ENCODE measurements at places on chromosomes 2 and 18.

DNA sequence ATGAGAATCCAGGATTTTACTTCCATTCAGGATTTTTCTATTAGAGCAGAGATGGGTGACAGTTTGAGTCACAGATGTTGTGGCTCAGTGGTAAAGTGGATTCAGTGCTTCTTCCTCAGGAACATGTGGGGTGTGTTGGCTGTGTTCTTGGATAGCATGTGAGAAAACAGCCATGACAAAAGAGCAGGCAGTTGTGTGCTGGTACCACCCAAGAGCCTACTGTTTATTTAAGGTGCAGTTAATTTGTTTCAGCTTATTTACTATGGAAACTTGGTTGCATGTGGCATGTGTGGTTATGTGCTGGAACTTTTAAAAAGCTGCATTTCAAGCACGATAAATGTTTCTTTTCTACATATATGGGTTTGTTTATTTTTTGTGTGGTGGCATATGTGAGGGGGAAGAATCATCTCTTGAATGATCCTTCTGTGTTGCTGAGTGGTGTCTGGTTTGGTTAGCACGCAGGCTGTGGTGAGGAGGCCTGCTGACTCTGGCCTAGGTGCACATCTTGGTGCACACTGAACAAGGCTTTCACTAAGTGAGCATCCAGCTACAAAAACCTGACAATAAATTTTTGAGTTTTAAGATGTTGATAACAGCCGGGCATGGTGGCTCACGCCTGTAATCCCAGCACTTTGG, 67.3 kb downstream of the SPTBN1 start:
- DNase-seq: no peak

DNA sequence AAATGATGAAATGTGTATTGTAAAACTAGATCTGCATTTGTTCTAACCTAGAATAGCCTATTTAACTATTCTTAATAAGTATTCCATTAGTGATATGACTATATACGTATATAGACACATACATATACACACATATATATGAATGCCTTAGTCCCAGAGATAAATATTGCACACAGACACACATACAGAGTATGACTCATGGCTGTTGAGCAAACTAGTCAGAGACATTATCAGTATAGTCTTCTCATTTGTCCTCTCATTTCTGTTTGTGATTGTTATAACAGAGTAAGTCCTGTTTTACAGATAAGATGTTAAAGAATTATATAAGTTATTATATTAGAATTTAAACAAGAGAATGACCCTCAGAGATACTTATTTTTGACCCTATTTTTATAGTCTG, 202.5 kb downstream of the CCDC102B start:
- DNase-seq: no peak

- no peak for DNase-seq
Measured at GRCh38 chr2:40395169-40396073, 56.5 kb downstream of the SLC8A1 start.

DNA sequence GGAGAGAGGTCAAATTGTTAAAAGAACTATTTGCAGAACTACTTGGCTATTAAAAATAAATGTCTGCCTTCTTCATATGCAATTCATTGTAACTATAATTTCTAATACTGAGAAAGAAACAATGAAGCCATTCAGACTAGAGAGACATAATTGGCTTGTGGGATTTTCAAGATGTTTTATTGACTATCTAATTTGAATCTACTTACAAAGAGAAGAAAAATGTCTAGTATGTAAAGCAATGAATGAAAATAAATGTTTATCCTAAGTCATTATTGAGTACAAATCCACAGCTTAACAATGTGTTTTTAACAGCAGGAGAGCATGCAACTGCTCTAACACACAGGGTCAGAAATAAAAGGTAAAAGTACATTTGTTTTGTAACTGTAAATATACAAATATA, 19.2 kb downstream of the RMP24 start:
- no peak for DNase-seq

DNA sequence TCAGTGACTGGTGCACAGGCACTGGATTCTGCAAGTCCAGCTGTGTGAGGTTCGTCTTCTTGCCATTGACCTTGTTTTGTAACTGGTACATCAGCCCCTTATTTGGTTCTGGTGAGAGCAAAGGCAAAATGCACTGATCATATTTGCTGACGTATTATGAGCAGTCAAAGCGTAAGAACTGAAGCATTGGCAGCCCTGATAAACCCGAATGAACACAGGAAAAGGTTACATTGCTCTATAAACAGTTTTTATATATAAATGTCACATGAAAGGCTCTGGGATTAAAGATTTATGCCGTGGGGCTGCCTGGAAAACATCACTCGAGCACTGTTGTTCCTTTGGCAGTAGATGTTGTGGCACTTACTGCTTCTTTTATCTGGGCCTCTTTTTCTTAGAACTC, 167.9 kb downstream of the IRS1 start:
- no peak for DNase-seq

GRCh38 chr2:73642338-73643018, at the start of gene NAT8:
Gene NAT8 (minus strand): TSS chr2:73642422. CDS start chr2:73641628, 794 bp downstream.
- no peak for DNase-seq

DNA sequence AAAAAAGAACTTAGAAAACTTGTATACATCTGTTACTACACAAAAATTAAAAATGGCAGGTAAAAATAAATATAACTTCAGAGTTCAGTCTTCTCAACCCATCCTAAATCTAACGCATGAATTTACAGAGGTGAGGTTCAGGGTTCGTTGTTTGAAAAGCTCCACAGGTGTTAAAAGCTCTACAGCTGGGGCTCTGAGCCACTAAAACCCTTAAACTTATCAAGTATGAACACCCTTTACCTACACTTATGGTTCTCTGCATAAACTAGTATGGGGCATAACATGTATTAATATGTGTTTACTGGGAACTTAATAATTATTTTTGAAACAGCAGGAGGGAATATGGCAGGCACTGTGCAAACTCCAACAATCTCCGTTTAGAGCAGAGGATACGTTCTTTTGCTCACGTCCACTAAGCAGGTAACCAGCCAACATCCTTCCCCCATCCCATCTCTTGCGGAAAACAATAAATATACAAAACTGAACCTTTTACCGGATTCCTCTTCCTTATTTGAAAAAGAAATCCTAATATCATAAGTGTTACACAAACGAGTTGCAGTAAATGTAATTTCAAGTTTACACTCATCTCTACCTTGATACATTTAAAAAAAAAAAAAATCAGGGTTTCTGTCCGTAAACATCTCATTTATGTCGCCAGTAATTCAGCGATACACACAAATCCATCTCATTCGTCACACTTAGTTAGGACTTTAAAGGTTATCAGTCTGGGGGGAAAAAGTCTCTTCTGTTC, 1.3 kb downstream of the PIAS2 start:
- no peak for DNase-seq

- no peak for DNase-seq
Measured at GRCh38 chr2:240752209-240752608, 60.5 kb downstream of the AQP12A start.

DNA sequence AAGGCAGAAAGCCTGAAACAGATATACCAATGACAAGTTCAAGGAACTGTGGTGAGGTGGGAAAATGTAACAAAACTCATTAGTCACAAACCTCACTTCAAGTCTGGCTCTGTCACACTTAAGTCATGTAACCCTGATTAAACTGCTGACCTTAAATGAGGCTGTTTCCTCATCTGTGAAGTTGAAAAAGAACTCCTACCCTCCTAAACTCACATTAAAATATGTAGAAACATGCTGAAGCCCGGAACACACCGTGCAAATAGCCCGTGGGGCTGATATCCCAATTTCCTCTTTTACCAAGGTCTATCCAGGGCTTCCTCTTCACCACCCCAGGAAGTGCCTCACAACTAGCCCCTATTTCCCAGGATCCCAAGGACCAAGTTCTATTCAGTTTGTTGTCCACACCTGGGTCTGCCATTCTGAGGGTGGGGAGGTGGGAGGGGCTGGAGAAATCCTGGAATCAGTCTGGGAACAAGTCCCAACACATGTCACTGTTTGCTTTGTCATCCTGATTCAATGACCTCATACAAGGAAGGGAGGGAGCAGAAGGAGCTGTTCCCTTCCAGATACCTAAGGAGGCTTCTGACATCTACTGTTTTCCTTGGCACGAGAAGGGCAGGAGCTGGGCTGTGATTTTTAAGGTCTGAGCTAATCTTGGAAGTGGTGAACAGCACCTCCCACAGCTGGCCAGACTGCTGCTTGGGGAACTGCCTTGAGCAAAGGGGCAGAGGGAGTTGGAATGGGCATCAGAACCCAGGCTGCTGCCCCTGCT, 42.3 kb downstream of the SLC4A1AP start:
- DNase-seq: no peak

DNA sequence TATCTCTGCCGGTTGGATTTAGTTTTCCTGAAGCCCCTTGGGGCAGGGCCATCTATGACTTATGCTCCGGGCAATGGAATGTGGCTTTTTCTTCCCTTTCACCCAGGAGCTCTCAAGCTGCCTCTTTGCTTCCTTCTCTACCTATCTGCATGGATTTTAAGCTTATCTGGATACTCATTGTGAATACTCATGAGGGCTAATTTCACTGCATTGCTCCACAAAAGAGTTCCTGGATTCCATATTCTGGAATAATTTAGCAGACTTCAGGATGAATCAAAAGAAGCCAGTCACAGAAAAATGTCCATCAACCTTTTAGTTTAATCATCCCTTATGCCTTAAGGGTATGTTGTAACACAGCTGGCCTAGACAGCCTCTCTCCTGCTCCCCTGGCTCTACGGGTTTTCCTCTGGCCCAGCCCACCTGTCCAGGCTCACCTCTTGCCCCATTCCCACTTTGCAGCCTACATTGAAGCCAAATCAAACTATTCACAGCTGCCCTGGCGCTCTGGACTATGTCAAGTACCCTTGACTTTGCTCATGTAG, 122.8 kb upstream of the RMDN2 start:
- DNase-seq: no peak

- peak; percentile 2 for DNase-seq
Measured at GRCh38 chr2:61853086-61853846, 594 bp downstream of the FAM161A start.

- DNase-seq: no peak
Measured at GRCh38 chr2:166384774-166385173, 9.0 kb upstream of the SCN9A start.

- DNase-seq: no peak
Measured at GRCh38 chr2:24015562-24016375, 5.9 kb downstream of the MFSD2B start.

GRCh38 chr18:25446972-25447371, 95.0 kb upstream of the ZNF521 start:
- DNase-seq: no peak

DNA sequence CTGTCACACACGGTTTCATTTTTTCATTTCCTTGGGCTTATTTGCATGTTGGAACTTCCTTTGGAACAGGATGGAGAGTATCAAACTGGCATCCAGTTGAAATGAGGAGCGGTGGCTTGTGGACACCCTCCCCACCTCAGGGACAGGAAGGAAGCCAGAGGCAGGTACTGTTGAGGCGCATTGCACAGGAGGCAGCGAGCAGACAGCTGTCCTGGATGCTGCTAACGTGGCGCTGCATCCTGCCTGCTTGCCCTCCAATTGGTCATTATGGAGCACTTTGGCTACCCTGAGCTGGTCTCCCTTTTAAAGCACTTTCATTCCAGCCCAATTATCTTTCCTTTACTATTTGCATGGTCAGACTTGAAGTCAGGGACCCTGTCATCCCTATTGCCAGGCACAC, 80.7 kb upstream of the ITGA4 start:
- no peak for DNase-seq

DNA sequence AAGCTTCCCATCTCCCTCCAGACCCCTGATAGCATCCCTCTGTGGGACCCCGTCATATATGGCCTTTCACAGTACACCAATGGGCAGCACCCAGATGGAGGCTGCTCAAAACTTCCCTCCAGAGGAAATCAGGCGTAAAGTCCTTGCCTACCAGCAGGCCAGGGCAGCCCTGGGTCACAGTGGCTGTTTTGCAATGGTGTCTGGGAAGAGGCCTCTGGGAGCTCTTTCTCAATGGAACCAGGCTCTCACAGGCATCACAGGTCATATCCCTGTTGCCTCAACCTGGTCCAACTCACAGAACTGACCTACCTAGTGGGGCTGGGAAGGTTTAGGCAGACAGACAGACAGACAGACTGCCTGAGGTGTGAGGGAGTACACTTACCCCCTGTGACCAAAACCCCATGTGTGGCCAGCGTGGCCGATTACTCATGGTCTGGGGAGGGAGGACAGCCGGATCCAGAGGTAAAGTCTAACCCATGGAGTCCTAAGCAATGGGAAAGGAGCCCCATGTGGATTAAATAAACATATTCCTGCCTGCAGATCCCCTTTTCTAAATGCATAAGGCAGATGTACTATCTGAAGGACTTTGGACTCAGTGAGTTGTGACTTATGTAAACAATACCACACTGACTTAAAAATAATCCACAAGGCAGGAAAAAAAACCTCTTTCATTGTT, 58.2 kb downstream of the BCL2L11 start:
- no peak for DNase-seq
